Stimulated activated CD8-positive, alpha-beta memory T cell treated with anti-CD3 and anti-CD28 coated beads, Interleukin-7, amount 100 ng/mL, for 1 hour (primary cell): ENCODE measurements at places on chromosomes 5 and 9.

- no peak for DNase-seq
Measured at GRCh38 chr5:73443829-73444498, 4.6 kb downstream of the FOXD1 start.

DNA sequence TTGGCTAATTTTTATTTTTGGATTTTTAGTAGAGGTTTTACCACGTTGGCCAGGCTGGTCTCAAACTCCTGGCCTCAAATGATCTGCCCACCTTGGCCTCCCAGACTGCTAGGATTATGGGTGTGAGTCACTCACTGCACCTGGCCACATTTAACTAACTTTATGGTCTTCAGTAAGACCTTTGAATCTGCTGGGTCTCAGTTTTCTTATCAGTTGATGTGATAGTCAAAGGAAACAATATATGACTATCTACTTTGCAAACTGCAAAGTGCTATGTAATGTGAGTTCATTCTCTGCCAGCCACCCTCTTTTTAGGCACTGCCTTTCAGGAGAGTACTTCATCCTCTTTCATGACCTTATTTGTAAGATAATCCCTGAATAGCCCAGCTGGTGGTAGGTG is 474.7 kb downstream of the PDE4D start:
- no peak for DNase-seq

- no peak for DNase-seq
Measured at GRCh38 chr5:2530609-2531008, 220.9 kb downstream of the IRX2 start.

GRCh38 chr9:6098431-6098830 is 83.0 kb upstream of the RANBP6 start:
- DNase-seq: no peak

DNA sequence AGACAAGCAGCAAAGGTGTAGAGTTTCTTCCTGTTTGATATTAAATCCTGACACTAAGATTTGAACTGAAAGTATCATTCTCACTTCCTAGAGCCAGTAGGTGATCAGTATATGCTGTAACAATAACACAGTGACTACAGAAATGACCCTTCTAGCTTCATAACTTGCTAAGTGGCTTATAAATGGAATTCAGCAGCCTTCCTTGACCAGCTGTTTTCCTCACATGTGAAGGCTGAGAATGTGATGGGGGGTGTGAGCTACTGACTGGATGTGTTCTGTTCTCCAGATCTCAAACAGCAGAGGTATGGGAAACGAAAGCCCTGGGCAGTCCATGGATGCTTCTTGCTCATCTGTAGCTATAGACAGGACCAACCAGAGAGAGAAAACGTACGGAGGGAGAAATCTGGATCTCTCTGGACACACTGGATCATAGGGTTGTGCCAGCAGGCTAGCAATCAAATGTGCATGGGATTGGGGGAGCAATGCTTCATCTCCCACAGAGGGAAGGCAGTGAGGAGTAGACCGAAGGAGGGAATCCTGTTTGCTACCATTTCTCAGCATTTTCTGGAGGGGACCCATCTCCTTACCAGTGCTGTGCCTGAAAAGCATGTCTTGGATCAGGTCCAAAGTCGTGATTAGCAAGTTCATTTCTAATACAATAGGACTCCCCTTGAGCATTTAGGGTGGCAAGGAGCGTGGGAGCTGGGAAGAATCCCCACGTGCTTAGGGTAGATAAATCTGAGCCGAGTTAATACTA is 39.4 kb downstream of the TNFAIP8 start:
- DNase-seq: no peak

DNA sequence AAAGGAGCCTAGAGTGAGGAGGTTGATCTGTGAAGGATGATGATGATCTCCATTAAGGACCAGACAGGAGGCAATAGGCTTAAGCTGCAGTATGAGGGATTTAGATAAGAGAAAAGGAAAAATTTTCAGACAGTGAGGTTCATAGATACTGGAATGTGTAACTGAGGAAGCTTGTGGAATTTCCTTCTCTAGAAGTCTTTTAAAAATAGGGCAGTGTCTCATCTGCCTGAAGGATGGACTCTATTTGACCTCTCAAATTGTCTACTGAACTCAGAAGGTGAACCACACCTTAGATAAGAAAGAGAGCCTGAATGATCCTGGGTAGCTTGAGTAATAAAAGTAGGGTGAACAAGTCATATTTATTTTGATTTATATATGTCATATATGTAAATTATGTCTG is 148.2 kb upstream of the CDKN2B start:
- no peak for DNase-seq

DNA sequence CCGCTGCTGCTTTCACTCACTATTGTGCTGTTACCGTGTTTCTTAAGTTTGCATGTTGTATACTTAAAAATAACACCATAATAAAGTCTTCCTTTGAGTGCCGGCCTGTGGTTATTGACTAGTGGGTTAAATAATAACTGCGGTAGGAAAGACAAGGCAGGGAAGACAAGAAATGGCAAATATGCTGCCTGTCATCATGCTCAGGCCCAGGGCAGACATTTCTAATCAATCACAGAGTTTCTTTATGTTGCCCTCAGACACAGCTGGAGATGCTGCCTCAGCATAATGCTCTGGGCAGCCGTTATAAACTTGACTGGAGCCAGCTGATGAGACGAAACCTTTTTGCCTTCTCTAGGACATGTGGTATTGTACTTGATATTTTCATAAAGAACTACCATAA is 215.0 kb downstream of the GAPVD1 start:
- DNase-seq: no peak

DNA sequence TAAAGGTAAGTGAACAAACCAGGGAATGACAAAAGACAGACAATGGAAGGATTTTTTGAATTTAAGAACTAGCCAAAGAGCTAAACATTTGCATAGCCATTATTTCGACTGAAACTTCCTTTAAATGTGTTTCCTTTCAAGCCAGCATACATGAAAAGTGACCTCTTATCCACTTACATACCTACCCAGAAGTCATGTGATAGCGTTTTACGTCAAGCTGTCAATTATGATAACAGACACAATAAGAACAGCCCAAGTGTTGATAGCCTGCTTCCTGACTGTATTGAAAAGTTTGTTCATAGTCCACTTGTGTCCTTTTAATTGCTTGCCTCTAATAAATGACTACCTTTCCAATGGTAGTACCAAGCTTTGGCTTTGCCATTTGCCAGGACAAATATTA is 206.0 kb downstream of the NFIB start:
- no peak for DNase-seq

- no peak for DNase-seq
Measured at GRCh38 chr5:76546497-76547102, 76.6 kb downstream of the F2RL2 start.

GRCh38 chr9:17064558-17064957 is 70.3 kb upstream of the CNTLN start:
- DNase-seq: no peak

DNA sequence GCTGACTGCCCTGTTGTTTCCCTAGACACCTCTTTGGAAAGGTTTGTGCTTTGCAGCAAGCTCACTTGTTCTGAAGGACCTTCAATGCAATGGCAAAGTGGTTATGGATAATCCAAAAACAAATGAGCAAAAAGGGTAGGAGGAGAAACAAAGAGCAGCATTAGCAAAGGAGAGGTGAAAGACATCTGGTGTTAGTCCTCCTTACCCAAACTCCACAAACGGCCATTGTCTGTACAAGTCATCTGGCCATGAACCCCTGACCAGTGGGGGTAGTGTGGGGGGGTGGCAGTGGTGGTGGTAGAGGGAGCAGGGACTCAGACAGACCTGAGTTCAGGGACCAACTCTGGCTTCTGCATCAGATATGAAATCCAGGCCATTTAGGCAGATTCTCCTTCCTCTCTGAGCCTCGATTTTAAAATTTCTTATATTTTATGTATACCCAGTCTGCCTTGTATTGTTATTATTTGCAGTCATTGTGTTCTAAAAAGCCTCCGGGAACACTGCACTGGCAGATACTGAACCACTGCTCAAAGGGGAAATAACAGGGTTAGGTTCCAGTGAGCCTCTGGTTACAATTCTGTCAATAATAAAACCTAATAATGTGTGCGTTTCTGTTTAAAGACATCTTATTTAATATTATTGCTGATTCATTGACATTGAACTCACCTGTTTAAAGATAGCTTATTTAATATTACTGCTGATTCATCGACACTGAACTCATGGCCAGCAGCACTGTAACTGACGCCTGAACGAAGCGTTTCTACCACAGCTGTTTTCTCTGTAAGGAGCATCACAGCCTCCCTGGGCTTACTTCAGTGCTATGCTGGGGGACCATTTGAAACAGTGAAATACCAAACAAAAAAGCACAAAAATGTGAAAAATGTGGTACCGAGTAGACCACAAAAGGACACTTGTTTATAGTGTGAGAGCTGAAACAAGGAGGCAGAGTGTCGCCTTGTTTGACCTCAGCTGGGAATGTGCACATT is 156.0 kb downstream of the SEC61B start:
- DNase-seq: no peak

DNA sequence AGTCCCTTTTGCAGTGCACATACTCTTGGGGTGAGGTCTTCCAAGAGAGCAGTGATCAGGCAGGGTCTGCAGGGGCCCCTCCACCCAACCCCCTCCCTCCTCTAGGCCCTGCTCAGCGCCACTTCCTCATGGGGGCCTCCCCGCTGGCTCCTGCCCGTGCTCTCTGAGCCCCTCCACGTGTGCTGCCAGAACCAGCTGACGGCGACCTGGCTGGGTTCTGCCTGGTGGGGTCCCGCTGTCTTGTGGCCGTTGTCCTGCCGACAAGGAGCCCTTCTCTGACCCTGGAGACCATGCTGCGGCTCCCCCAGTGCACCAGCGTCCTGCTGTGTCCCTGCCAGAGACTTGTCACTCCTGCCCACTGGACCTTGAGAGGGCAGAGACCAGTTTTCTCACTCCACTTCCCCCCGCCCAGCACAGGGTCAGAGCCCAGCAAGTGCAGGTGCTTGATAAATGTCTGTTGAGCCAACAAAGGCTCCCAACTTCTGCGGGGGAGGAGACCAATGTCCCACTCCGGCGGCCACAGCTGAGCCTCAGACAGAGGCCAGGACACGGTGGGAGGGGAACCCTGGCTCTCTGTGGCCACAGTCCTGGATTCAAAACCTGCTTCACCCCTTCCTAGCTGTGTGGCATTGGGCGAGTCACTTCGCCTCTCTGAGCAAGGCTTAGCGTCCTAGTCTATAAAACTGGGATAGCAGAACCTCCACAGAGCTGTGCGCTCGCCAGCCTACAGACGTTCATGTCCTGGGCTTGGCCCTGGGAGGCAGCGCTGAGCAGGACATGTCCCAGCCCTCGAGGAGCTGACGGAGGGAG is 24.8 kb downstream of the SARDH start:
- no peak for DNase-seq

DNA sequence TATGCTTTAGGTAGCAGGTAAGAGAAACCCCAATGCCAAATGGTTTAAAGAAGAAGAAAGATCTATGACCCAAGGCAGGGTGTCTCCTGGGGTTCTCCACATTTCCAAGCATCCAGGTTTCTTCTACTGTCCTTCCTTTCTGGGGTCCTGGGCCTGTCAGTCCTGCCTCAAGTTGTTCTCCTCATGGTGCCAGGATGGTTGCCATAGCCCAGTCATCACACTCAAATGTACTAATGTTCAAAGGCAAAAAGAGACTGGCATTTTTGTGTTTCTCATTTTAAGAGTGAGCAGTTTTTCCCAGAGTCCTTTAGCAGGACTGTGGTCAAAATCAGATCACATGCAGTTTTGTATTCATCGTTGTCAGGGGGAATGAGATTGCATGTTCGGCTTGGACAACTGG is 59.9 kb upstream of the BOD1 start:
- no peak for DNase-seq

GRCh38 chr5:94422812-94423211 is 195.6 kb downstream of the KIAA0825 start:
- no peak for DNase-seq

GRCh38 chr5:168324859-168325630 is 33.6 kb downstream of the WWC1 start:
- no peak for DNase-seq

DNA sequence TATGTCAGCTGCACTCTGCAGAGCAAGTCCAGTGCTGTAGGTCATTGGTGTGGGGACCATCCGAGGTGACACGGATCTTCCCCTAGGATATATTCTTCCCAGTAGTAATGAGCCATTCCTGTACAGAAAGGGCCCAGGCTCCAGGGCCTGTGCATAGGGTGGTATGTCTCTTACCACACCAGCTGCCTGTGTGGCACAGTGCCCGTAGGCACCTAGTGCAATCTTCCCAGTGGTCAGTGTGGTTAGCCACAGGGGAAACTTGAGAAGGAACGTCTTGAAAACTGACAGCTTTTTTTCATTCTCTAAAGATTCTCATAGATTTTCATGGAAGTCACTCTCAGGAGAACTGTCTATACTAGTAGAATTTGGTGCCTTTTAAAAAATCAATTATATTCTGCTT is 39.8 kb downstream of the CYSTM1 start:
- no peak for DNase-seq

GRCh38 chr5:110105692-110106091 is 416.0 kb downstream of the MAN2A1 start:
- DNase-seq: no peak

GRCh38 chr9:134768709-134769351 is 111.8 kb upstream of the FCN2 start:
- no peak for DNase-seq

- DNase-seq: no peak
Measured at GRCh38 chr5:172282272-172283019, 1.1 kb downstream of the UBTD2 start.

DNA sequence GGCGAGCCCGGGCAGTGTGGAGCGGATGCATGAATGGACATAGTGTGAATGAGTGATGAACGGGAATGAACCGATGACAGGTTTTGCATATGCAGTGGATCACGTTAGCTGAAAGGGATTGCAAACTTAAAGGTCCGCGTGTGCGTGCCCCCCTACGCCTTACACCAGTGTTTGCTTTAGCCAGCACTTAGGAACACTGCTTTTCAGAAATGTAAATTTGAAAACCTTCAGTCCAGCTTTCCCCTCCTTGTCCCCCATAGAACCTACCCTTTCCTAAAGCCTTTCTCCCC is 692 bp downstream of the PSAT1 start:
- no peak for DNase-seq

DNA sequence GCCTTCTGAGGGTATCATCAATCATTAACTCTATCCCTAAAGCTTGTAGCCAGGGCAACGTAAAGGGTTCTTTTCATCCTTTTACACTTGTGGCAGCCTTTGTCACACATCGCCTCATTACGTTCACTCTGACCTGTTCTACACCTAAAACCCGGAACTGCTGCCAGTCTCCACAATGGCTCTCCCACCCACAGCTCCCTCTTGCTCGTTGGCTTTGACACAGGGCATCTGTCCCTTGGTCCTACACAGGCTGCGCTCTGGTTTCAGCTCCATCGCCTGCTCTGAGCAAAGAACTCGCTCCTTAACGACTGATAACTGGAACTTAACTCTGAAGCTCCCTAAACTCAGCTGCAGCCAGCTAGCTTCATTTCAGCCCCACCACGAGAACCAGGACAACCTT is 112.8 kb upstream of the CTNND2 start:
- no peak for DNase-seq

GRCh38 chr9:134492281-134492691 is 149.3 kb upstream of the COL5A1 start:
- DNase-seq: no peak

- no peak for DNase-seq
Measured at GRCh38 chr5:171848486-171848885, 62.9 kb downstream of the SMIM23 start.

- DNase-seq: no peak
Measured at GRCh38 chr5:126884269-126884819, 107.4 kb downstream of the LMNB1 start.

GRCh38 chr5:134963098-134963497 is 4.6 kb upstream of the CATSPER3 start:
- no peak for DNase-seq
